HT1080 (cell line): ENCODE measurements at places on chromosomes 11 and 22. TPM values are rescaled to one million over a fixed set of nuclear protein-coding genes. Genes with fewer than 3 reads are reported as not detected.

GRCh38 chr11:69308936-69309615, 15.1 kb downstream of the MYEOV start:
- DNase-seq: no peak

- DNase-seq: no peak
Measured at GRCh38 chr11:12329169-12329568, 48.2 kb upstream of the PARVA start.

GRCh38 chr11:34149274-34149673, 43.8 kb downstream of the NAT10 start:
- no peak for DNase-seq

GRCh38 chr22:27401321-27401720, 400.2 kb downstream of the MN1 start:
- no peak for DNase-seq

DNA sequence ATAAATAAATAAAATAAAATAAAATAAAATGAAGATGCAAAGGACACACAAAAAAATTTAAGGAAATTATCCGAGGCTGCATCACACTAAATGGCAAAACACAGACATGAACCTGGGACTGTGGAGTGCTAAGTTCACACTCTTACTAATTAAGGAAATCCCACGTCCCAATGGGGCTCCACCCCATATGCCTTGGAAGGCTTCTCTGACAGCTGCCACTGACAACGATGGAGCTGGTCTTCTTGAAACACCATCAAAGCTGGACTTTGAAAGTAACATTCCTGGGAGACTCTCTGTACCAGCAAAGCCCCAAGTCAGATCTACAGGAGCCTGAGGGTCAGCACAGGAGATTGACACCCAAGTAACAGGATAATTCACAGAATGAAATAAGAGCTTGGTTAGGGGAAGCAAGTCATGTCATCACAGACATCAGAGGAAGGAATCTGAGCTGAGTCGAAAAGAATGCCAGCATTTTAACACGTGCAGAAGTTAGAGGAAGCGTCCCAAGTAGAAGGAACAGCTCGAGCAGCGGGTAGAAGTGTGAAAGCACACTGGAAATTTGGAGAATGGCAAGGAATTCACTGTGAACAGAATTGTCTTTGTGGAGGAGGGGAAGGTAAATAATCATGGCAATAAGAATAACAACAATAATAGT, 13.8 kb downstream of the TPST2 start:
- no peak for DNase-seq

Gene GGTLC3
- total RNA-seq: not detected in 2 replicates

Gene PKP3
- total RNA-seq: 12.0 and 13.1 TPM in 2 replicates

Gene MFNG
- total RNA-seq: not detected in 2 replicates

Gene TRIM6
- 3.6 and 4.8 TPM in 2 replicates for total RNA-seq

Gene NPAS4
- total RNA-seq: not detected in 2 replicates

Gene OR4A16
- total RNA-seq: not detected in 2 replicates

Gene SCUBE2
- total RNA-seq: 0.71 and 1.5 TPM in 2 replicates

Gene TRPM5
- 0.05 TPM in 1 of 2 replicates, not detected in the other for total RNA-seq

Gene TBX1
- total RNA-seq: 0.14 and 0.17 TPM in 2 replicates

Gene CCDC87
- total RNA-seq: 0.03 TPM in 1 of 2 replicates, not detected in the other

Gene TMEM191C
- 1.1 and 2.7 TPM in 2 replicates for total RNA-seq
